WTC11 (cell line): ENCODE measurements at places on chromosomes 6 and 20. TPM values are rescaled to one million over a fixed set of nuclear protein-coding genes. Genes with fewer than 3 reads are reported as not detected.

DNA sequence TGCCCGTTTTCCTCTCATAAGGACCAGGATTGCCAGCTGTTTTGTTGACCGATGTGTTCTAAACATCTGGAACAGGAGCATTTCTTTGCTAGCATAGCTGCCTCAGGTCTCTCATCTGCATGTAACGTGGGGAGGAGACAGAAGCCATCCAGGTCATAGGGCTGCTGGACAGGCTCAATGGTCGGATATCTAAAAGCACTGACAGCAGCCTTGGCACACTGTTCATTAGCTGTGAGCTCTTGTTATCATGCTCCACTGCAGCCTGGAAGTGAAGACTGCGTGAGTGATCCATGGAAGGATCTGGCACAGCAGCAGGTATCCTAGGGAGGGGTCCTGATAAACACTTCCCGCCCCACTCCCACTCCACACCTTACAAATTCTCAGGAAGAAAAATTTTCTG, 175.3 kb downstream of the LRFN2 start:
- peaks cover 21% of the 10 kb centered on the region for H3K4me1 ChIP-seq
- no peaks in the 10 kb centered on the region for H3K36me3 ChIP-seq
- H3K27me3 ChIP-seq = peaks cover 5% of the 10 kb centered on the region; the same call in 1 of the 2 replicates
- no peak for DNase-seq
- H3K27ac ChIP-seq = no peak overlapping the region

GRCh38 chr6:162217058-162217457, 510.5 kb downstream of the PRKN start:
- H3K27ac ChIP-seq = 0 out of 2 replicates have a peak overlapping the region, but pooled peaks have one; percentile 36
- no peaks in the 10 kb centered on the region for H3K36me3 ChIP-seq
- peaks cover 2% of the 10 kb centered on the region for H3K4me1 ChIP-seq
- H3K4me3 ChIP-seq = no peak overlapping the region
- no peak for DNase-seq

DNA sequence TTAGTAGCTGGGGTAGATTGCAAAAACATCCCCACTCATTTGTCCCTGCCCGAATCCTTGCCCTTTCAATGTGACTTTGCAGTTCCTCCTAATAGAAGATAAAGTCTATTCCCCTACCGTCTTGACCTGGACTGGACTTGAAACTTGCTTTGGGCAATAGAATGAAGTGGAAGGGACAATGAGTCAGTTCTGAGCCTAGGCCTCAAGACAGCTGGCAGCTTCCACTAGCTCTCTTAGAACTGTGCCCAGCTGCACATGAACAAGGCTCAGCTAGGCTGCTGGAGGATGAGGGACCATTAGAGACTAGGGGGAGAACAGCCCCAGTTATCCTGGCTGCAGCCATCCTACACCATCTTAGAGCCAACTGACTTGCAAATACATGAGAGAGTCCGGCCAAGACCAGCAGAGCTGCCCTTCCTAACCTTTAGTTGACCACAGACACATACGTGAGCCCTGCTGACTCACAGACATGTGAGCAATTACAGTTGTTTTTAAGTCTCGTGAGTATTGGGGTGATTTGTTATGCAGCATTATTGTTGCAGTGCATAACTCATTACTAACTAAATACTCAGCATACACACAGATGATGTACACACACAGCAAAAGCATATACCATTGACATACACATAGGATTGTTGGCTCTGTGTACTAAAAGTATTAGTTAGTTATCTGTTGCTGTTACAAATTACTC, 105.5 kb downstream of the DHX35 start:
- DNase-seq = no peak
- no peak overlapping the region for H3K27ac ChIP-seq
- no peak overlapping the region for H3K4me3 ChIP-seq
- no peaks in the 10 kb centered on the region for H3K36me3 ChIP-seq

DNA sequence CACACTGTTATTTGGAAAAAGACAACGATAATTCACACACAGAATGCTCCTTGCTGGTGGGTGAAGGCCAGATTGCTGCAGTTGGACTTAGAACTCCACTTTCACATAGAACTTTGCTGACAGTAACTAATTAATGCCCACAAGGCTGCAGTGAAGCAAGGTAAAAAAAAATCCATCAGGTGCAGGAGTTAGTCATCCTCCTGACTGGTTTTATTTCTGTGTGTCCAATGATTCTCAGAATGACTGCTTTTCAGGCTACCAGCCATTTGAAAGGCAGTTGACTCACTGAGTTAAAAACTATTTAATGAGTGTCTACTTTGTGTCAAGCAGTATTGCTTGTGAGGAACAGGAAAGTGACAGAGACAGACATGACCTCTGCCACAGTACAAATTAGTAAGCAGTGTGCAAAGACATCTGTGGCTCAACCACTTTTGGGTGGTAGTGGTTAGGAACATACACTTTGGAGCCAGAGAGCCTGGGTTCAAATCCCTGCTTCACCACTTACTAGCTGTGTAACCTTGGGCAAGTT, 41.9 kb downstream of the ELOVL5 start:
- H3K36me3 ChIP-seq = peaks cover 29% of the 10 kb centered on the region
- H3K27ac ChIP-seq = no peak overlapping the region
- no peak overlapping the region for H3K4me3 ChIP-seq
- DNase-seq = no peak

DNA sequence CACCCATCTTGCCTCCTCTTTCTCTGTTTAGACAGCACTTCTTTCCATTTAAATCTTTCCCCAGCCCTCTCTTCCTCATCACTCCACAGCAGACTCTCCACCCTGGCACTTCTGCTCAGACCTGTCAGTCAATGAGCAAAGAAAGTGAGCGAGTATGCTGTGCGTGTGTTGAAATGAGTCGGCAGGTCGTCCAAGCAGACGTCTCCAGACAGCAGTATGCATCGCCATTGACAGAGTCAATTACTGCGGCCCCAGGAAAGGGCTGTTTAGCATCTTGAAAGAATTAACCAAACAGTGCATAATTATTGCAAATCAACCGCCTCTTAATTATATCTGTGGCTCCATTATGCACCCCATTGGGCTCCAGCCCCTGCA, 54.8 kb upstream of the KCNG1 start:
- H3K27ac ChIP-seq = peak overlapping the region; percentile 81; the same call in 1 of the 2 replicates
- no peaks in the 10 kb centered on the region for H3K36me3 ChIP-seq
- H3K27me3 ChIP-seq = no peaks in the 10 kb centered on the region; the same call in none of the 2 replicates
- DNase-seq = no peak

- no peak overlapping the region for H3K27ac ChIP-seq
- no peak overlapping the region for H3K4me3 ChIP-seq
- no peaks in the 10 kb centered on the region for H3K27me3 ChIP-seq
- no peak for DNase-seq
- no peaks in the 10 kb centered on the region for H3K36me3 ChIP-seq
These were observed 64.9 kb upstream of the MEI4 start for GRCh38 chr6:77587963-77588362.

- H3K4me3 ChIP-seq = no peak overlapping the region
- no peaks in the 10 kb centered on the region for H3K4me1 ChIP-seq
- DNase-seq = no peak
- no peaks in the 10 kb centered on the region for H3K36me3 ChIP-seq
These were observed 32.9 kb downstream of the ASXL1 start for GRCh38 chr20:32391003-32391402.

DNA sequence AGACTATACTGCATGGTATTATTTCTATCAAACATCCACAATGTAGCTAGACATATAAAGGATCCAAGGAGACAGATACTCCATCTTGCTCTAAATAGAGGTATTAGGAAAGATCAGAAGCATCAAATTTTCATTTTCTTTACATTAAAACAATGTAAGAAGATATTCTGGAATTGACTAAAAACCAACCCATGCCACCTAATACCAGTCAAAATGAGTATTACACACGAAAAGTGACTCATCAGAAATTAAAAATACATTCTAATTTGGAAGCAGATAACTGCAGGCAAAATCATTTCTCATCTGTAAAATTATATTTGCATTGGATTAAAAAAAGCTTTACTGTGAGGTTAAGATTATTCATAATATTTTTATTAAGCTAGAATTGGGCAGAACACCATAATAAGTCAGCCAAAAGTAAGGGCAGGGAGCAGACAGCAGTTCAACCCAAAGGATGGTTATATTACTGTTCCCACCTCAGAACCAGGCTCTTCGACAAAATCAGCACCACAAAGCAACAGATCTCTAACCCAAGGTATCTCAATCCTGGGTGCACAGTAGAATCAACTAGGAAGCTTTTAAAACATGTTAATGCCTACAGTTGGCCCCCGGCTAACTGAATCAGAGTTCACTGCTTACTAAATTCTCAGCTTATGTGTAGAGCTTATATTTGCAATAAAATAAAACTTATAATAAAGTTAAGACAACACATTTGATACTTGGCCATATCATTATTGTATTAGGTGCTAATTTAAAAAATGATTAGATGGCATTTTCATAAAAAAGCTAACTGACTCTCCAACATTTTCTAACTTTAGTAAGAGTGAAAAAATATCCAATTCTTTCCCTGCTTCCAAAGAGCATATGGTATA, 35.2 kb downstream of the SAMD3 start:
- H3K4me3 ChIP-seq = no peak overlapping the region
- no peak overlapping the region for H3K27ac ChIP-seq
- H3K27me3 ChIP-seq = peaks cover 1% of the 10 kb centered on the region; the same call in 1 of the 2 replicates
- H3K36me3 ChIP-seq = peaks cover 31% of the 10 kb centered on the region
- H3K4me1 ChIP-seq = peaks cover 40% of the 10 kb centered on the region
- no peak for DNase-seq

Gene RFX6
- 0.11 TPM in 1 of 3 replicates, not detected in the others for total RNA-seq

Gene DAAM2
- total RNA-seq = 2.0 to 3.1 TPM (median 3.0 TPM) in 3 replicates

Gene SNTA1
- 5.3 to 6.3 TPM (median 6.2 TPM) in 3 replicates for total RNA-seq

Gene SCUBE3
- 1.6 to 2.1 TPM (median 1.8 TPM) in 3 replicates for total RNA-seq

Gene TINAG
- total RNA-seq = not detected in 3 replicates

Gene HTR1E
- 0.09 TPM in 2 of 3 replicates, not detected in the other for total RNA-seq
